GM19239 (cell line): ENCODE measurements at places on chromosomes 1 and 21.

GRCh38 chr1:95133687-95134086 is 16.5 kb downstream of the TLCD4 start:
- DNase-seq, result no peak

DNA sequence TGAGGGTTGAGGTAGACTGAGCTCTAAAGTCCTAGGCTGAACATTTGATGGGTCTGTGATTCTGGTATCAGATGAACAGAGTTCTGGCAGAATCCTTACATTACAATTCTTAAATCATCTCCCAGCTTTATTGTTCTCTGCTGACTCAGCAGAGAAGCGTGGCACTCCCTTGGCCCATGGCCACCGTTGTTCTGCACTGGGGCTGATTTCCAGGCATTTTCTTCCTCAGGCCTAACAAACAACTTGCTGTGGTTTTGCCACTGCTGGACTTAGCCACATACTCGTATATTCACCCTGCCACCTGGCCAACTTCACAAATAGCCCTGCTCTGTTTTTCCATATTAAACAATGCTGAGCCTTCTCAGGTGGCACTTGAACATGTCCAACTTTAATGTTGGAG is 223.2 kb downstream of the TNR start:
- DNase-seq, result no peak

DNA sequence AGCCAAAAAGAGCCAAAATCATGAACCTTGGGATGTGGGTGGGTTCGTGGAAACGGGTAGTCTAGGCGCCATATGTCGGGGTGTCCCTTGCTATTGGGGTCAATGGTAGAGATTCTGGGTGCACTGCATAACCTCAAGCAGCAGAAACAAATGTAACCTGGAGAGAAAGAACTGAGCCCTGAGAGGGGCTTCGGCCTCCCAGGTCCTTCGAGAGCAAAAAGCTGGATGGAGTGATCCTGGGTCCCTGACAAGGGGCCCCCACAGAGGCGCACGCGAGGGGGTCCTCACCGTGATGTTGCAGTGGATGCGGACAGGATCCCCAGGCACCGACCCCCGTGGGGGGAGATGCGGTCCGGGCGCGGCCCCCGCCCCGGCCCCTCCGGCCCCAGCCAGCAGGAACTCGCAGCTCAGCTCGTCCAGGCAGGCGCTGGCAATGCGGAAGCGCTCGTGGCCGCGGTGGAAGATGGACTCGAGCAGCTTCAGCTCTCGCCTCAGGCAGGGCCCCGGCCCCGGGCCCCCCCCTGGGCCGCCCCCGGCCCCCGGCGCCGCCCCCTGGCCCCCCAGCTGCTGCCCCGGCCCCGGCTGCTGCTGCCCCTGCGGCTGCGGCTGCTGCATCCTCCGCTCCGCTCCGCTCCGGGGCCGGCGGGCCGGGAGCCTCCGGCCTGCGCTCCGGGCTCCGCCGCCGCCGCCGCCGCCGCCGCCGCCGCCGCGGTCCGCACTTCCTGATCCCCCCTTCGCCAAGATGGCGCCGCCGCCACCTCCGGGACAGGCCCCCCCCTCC is at the start of gene UBE2Q1:
Gene UBE2Q1 (minus strand): TSS at position 724 of the 781 bp plus-strand sequence. CDS start 109 bp downstream, at position 615.
- no peak for DNase-seq

DNA sequence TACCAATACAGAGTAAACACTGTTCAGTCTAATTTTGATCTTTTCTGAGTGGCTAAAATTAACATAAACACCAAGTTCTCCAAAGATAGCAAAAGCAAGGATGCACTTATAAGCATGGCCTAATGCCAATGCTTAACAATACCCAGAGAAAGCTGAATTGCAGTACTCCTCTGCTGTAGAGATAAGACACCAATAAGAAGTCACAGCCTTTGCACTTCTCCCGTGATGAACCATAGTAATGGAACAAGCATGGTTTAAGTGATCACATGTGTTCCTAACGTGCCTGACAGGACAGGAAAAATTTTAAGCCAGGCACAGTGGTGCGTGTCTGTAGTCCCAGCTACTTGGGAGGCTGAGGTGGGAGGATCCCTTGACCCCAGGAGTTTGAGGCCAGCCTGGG is 5.6 kb downstream of the PRDX1 start:
- DNase-seq, result no peak

- DNase-seq, result peak; percentile 73
Measured at GRCh38 chr1:31154632-31155215, 85.0 kb downstream of the NKAIN1 start.

- DNase-seq, result no peak
Measured at GRCh38 chr1:164648636-164649035, 89.7 kb downstream of the PBX1 start.

DNA sequence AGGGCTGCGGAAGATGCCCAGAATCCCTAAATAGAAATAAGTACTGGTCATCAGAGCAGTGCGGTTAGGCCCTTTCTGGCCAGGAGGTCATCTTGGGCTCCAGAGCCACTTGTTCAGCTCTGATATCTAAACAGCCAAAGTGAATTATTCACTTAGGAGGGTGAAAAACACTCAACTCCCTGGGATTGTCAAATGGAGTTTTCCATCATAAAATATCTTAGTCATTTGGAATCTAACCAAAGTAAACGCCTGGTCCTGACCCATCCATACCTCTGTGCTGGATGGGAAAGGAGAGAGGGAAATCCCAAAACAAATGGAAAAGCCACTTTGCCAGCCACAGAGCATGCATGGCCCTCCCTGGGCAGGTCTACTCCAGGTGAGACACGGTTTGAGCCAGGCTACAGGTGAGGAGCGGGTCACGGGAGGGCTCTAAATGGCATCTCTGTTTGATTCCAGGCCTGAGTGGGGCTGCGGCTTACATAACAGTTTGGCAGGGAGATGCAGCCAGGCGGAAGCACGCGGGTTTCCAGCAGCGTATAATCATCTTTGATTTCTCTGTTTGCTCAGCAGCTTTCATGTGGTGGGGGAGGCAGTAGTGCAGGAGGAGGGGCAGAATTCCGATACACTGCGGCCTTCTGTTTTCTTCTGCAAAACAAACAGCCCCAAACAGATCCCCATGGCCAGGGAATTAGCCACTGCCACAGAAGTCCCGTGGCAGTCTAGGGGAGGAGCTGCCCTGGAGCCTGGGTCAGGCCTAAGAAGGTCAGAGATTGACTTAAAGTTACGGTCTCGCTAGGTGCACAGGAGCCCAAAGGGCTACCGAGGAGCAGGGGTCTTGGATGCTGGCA is 59.1 kb upstream of the ZNF648 start:
- no peak for DNase-seq

GRCh38 chr1:116721451-116722007 is 32.7 kb upstream of the CD2 start:
- DNase-seq, result no peak

DNA sequence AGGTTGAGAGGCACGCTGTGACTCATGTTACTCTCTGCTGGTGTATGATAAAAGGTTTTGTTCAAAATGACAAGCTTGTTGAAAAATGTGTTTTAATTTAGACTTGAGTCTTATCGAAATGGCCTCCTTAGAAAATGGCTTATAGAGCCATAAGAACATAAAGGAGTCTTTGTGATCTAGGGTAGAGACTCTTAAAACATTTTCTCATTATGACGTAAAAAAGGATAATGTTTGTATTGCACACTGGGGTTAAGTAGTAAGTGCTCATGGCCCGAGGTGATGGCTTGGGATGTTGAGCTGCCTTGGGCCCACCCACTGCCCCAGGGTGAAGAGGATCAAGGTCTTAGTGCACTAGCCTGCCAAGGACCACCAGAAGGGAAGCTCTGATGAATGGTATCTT is 117.4 kb downstream of the DISC1 start:
- no peak for DNase-seq

DNA sequence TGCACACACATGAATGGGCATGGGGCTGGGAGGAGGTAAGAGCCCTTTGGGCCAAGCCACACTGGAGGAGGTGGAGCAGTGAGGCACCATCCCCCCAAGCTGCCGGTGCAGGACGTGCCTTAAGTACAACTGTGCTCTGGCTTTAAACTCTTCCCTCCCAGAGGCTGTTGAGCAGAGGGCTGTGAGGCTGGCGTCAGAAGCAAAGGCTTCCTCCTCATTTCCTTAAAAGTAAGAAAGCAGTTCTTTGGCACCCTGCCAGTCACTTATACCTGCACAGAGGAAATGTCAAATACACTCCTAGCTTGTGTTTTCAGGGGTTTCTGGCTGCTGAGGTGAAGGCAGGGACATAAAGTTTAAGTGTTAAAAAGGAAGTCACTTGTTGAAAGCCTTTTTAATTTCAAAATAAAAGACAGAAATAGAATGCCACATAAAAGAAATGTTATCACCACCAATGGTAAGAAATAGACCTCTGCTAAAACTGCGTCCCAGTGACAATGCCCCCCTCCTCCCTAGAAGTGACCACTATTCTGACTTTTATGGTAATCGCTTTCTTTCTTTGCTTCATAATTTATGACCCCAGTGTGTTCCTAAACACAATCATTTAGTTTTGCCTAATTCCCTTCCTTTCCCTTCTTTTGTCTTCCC is 33.0 kb downstream of the LAMC2 start:
- DNase-seq, result no peak

- no peak for DNase-seq
Measured at GRCh38 chr1:89941110-89941766, 53.7 kb upstream of the ZNF326 start.

GRCh38 chr1:117815926-117816325 is 113.5 kb downstream of the GDAP2 start:
- no peak for DNase-seq

- DNase-seq, result no peak
Measured at GRCh38 chr1:203321273-203322052, 16.1 kb downstream of the BTG2 start.

GRCh38 chr1:161379071-161379470 is 11.4 kb upstream of the CFAP126 start:
- no peak for DNase-seq

- DNase-seq, result no peak
Measured at GRCh38 chr1:236952246-236953003, 51.8 kb downstream of the MT1HL1 start.

DNA sequence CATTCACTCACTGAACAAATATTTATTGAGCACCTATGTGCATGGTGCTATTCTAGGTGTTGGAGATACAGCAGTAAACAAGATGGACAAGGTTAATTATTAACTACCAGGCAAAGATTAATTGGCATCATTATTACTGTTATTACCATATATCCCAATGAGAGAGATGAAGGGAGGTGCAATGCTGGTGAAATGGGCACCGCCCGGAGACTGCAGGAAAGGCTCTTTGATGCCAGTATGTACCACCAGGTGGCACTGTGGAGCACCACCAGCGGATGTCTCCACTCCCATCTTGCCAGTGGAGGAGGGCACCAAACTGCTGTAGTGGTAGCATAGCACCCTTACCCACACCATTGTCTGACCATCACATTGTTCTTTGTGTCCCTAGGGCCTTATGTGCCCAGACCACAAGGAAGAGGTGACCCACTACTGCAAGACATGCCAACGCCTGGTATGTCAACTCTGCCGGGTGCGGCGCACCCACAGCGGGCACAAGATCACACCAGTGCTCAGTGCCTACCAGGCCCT is 3.0 kb downstream of the TRIM46 start:
- DNase-seq, result peak; percentile 98

GRCh38 chr1:99965646-99966375 is 4.0 kb upstream of the SLC35A3 start:
- DNase-seq, result no peak

DNA sequence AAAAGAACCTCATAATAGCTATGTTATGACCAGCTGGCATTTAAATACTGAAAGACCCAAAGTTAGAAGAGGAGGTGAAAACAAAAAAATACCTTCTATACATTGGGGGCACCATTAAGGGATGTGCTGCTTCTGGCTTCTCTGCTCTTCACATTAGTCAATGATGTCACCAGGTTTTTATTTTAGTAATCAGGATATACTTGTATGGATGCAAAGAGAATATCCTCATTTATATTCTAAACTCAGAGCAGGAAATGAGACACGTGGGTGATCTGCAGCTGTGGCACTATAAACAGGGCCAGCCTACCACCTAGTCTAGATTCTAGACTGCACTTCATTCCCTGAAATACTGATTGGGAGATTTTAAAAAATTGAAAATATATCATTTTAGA is 51.2 kb downstream of the WLS start:
- DNase-seq, result no peak

- DNase-seq, result no peak
Measured at GRCh38 chr1:109788695-109789521, 25.2 kb upstream of the EPS8L3 start.

DNA sequence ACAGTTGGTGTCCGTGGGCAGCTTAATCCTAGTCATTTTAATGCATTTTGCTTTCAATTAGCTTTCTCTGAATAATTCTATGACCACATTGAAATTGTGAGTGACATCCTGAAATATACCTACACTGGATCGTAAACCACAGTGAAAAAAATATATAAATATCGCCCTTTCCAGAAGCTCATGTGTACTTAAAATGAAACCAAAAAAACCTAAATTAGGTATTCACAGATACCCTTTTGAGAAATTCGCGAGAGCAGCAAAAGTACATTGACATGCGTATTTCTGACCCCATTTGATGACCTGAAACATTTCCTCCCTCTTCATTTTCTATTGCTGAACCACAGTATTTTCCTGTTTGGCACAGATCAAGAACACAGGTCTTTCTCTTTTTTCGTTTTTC is 253.8 kb downstream of the LTN1 start:
- no peak for DNase-seq

DNA sequence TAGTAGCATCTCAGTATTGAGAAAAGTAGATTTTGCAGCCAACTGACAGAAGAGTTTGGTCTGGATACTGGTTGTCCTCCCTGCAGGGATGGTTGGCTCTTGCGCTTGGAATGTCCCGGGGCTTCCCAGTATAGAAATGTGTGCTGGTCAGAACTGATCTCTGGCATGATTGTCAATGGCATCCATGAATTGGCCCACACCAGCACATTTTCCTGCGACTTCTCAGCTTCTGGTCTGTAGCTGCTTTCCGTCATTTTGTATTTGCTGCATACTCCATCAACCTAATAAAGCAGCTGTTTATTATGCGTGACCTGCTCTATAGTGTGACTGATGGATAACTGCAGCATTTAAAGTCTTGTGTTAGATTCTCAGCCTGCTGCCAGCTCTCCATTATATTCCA is 203.7 kb downstream of the S1PR1 start:
- no peak for DNase-seq

DNA sequence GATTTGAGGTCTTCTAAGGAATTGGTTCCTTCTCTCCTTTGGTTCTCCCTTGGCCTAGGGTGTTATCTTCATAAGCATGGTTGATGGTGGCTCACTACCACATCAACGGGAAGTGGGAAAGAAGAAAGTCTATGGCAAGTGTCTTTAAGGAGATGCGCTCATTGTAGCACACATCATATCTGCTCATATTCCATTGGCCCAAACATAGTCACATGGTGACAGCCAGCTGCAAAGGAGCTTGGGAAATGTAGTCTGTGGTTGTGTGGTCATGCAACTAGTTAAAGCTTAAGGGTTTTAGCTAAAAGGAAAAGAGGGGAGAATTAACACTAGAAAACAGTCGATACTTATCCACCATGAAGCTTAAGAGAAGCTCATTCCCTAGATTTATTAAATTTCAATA is 11.4 kb upstream of the MRPS6 start:
- DNase-seq, result no peak

DNA sequence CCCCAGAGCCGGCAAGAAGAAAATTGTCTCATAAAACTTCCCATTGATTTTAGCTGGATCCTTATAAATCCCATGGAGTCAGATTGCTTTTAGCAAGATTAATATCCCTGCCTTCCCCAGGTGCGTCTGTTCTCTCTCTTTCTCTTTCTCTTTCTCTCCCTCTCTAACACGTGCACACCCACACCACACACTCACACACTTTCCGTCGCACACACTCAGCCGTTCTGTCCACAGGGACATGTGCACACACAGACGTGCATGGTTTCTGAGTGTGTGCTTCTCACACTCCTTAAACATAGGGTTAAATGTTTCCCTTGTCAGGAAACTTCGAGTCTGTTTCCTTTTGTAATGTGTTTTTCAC is 98.7 kb upstream of the NFIA start:
- DNase-seq, result no peak

- DNase-seq, result peak; percentile 69
Measured at GRCh38 chr1:153677718-153678518, 570 bp upstream of the NPR1 start.
